ENCODE measurements at places on chromosomes 13 and 19. TPM values are rescaled to one million over a fixed set of nuclear protein-coding genes. Genes with fewer than 3 reads are reported as not detected.

ZNF530 gene
- total RNA-seq: 8.3 TPM

RFXAP gene
- total RNA-seq: 12.6 TPM

GCDH gene
- total RNA-seq: 125 TPM

SRRM5 gene
- not detected for total RNA-seq

SIGLEC6 gene
- total RNA-seq: not detected

HRC gene
- 7.2 TPM for total RNA-seq
